ENCODE measurements at places on chromosomes 6 and 20. TPM values are rescaled to one million over a fixed set of nuclear protein-coding genes. Genes with fewer than 3 reads are reported as not detected.

GRCh38 chr6:42022755-42023384 lies 27.5 kb upstream of the TAF8 start:
- H3K36me3 ChIP-seq: no peaks in the 10 kb centered on the region
- H3K27ac ChIP-seq: no peak overlapping the region
- no peaks in the 10 kb centered on the region for H3K4me1 ChIP-seq

NOX3 gene
- total RNA-seq: not detected

TFEB gene
- 21.7 TPM for total RNA-seq

RAB44 gene
- total RNA-seq: 0.30 TPM

DNA sequence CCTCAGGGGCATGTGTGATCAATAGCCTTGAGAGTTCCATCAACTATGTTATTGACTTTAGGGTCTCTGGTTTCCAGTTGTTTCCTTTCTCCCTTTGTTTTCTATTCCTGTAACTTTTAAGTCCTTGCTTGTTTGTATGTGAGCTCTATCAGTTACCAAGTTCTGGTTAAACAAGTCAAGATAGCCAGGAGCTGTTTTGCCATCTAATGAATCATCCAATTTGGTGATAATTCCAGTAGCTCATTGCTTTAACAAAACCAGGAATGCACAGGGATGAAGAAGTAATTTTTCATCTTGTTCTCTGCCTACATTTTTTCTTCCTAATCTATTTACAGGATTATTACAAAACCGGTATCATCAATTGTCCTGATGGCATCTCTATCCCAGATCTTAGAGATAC lies 36.5 kb downstream of the KCTD20 start:
- H3K36me3 ChIP-seq: peaks cover 8% of the 10 kb centered on the region
- peaks cover 1% of the 10 kb centered on the region for H3K4me1 ChIP-seq
- H3K27me3 ChIP-seq: no peaks in the 10 kb centered on the region
- H3K27ac ChIP-seq: no peak overlapping the region

DNA sequence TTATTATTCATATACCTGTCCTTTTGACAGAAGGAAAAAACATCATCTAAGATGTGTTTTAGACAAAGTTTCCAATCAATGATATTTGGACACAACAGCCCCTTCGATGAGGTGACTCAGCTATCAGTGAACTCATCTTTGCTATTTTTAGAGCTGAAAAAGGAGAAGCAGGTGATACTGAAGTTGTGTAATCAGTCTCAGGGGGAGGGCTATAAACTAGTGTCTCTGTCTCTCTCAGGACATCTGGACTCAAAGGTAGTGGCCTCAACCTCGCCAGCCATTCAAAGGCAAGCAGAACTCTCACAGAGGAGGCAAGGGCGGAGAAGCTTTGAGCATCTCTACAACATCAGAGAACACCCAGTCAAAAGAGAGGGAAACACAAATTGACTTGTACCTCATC lies 135.4 kb downstream of the BFSP1 start:
- no peak overlapping the region for H3K4me3 ChIP-seq
- DNase-seq: no peak
- H3K4me1 ChIP-seq: no peaks in the 10 kb centered on the region
- no peak overlapping the region for H3K27ac ChIP-seq
- no peaks in the 10 kb centered on the region for H3K36me3 ChIP-seq
- H3K27me3 ChIP-seq: no peaks in the 10 kb centered on the region

BPIFB2 gene
- total RNA-seq: 0.35 TPM

MOG gene
- total RNA-seq: not detected

TMEM217 gene
- total RNA-seq: 0.62 TPM

DNA sequence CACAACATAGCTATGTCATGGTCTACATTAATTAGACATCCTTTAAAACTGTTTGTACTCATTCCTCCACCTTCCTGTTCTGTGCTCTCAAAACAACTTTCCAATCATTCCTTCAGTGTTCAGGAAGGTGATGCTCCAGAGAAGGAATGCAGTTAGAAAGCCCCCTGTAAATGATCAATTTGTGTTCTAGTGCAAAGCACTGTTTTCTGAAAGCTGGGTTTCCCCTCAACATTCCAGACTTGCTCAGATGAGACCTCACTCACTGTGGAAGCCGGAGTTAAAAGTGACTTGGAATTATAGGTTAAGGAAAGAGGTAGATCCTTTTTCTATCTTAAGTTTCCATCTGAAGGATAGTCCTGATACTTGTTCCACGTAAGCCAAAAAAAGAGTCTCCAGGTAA lies 95.9 kb downstream of the BMP2 start:
- no peaks in the 10 kb centered on the region for H3K4me1 ChIP-seq
- H3K27me3 ChIP-seq: no peaks in the 10 kb centered on the region
- no peak for DNase-seq
- H3K4me3 ChIP-seq: no peak overlapping the region

DNA sequence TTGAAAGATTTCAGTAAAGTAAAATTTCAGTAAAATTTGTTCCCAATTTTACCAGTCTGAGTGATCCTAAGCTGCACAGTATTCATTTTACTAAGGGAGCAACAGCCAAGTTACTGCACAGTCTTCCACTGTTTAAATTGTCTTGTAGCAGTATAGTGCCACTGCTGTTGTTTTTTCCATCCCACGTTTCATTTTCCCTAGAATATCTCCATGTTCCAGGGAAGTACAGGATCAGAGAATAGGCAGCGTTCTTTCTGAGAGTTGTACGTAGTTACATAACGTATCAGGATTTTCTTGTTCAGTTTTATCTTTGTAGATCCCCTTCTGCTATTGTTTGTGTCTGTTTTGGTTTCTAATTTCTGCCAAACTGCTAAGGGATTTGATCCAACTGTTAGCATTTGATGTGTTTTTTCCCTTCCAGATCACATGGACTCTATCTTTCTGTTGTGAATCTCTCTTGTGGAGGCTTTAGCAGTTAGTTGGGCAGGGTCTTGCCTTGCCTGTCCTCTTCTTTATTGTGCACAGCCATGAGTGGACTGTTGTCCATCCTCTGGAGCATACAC lies 38.4 kb downstream of the BCKDHB start:
- H3K27me3 ChIP-seq: no peaks in the 10 kb centered on the region
- no peak overlapping the region for H3K4me3 ChIP-seq
- no peaks in the 10 kb centered on the region for H3K36me3 ChIP-seq
- DNase-seq: no peak
- H3K27ac ChIP-seq: no peak overlapping the region
- H3K4me1 ChIP-seq: no peaks in the 10 kb centered on the region

ARMC12 gene
- 0.30 TPM for total RNA-seq
